ENCODE measurements at places on chromosomes 11 and 22.

- DNase-seq = no peak
Observed at GRCh38 chr11:44813401-44813800, 86.6 kb downstream of the TSPAN18 start.

DNA sequence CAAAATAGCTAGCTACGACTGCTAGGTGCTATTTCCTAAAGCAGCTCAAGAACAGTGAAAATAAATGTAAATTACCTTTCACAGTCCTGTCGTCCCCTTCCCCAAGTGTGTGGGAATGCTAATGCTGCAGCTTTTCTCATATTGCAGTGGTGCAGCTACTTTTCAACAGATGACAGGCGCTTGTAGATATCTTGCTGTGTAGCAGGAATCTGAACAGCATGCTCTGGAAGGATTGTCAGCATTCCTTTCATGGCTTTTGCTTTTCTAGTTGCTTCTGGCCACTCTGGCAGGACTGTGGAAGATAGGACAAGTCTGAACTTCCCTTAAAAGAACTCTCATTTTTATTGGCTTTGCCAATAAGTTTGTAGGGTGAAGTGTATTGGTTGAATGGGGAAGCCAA is 18.8 kb downstream of the FAR1 start:
- no peak for DNase-seq

DNA sequence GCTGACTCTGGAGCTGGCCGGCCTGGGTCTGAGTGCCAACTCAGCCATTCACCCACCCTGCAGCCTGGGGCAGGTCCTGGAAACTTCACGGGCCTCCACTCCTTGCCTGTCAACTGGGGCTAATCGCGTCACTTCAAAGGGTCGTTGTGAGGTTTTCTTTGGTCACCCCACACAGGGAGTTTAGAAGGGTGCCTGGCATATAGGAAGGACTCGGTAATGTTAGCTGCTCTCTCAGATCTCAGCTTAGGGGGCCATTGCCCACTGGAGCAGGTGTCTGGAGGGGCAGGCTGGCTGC is 7.3 kb downstream of the INCENP start:
- DNase-seq = no peak

- no peak for DNase-seq
Observed at GRCh38 chr11:8202516-8203413, 33.9 kb upstream of the RIC3 start.

GRCh38 chr11:77596626-77597025 is 6.9 kb downstream of the AQP11 start:
- no peak for DNase-seq

DNA sequence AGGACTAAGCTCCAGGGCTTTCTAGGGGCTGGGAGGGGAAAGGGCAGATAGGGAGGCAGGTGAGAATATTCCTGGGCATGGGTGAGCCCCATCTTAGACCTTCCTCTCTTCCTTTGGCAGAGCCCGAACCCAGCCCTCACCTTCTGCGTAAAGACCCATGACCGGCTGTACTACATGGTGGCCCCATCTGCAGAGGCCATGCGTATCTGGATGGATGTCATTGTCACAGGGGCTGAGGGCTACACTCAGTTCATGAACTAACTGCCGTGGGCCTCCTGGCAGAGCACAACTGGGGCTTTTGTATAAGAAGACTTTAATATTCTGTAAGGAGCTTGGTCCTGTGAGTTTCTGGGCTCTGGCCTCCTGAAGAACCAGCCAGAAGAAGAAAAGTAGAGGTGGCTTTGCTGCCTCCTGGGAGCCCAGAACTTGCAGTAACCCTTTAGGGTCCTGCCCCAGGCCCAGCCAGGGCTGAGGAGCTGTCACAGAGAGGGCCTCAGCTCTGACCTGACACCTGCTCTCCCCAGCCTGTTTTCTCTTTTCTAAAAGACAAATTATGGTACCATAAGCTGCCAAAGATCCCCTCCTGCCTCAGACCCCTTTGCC is 22.8 kb downstream of the TREH start:
- DNase-seq = no peak

DNA sequence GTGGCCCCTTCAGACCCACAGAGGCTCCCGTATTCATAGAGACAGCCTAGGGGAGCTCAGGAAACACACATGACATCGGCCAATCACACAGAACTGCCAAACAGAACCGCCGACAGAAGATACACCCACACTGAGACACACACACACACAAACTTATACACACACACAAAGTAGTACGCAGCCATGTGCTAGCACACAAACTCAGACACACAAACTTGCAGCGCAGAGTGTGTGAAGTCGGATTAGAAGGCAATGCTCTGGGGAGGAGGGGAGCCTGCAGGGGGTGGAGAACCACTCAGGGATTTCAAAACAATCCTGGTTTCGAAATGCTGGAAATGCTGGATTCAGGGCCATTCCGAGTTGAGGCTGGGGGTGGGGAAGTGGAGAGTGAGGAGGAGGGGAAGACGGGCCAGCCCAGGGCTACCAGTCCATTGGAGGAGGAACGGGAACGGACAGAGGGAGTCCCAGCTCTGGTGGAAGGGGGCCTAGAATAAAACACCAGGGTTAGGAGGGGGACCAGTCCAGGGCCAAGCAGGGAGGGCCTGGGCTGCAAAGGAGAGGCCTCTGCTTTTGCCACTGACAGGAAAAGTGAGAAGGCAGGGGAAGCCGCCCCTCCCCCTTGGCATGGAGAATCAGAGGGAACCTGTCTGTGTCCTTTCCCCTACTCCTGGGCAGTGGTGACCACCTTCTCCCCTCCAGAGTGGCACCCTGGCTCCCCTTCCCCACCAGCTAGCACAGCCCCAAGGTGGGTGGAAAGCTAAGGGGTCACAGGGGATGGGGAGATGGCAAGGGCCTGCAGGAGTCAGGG is 4.4 kb downstream of the BCL9L start:
- DNase-seq = no peak

GRCh38 chr11:87722756-87723565 is 452.3 kb downstream of the RAB38 start:
- DNase-seq = no peak

DNA sequence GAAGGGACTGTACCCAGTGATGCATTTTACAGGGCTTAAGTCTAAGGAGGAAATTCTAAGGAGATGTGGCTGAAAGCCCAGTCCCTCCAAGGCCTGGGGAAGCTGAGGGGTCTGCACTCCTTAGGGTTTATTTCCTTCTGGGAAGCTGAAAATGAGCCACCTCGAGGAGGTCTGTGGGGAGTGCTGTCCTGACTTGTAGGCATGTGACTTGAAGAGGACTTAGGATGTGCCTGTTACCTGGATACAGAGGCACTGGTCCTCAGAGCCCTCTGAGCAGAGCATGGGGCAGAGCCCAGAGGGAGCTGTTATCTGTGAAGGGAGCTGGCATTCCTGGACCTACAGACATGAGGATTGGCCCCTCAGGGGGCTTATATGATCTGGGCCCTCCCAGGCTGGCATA is 77.1 kb downstream of the TP53I11 start:
- no peak for DNase-seq

GRCh38 chr11:858762-859339 is 16.2 kb downstream of the TSPAN4 start:
- DNase-seq = no peak

GRCh38 chr22:10741210-10741609 is 4786.8 kb upstream of the OR11H1 start:
- no peak for DNase-seq

- DNase-seq = no peak
Observed at GRCh38 chr22:17116572-17117330, 4.4 kb downstream of the TMEM121B start.

GRCh38 chr11:74990941-74991340 is 2.2 kb downstream of the NEU3 start:
- no peak for DNase-seq

DNA sequence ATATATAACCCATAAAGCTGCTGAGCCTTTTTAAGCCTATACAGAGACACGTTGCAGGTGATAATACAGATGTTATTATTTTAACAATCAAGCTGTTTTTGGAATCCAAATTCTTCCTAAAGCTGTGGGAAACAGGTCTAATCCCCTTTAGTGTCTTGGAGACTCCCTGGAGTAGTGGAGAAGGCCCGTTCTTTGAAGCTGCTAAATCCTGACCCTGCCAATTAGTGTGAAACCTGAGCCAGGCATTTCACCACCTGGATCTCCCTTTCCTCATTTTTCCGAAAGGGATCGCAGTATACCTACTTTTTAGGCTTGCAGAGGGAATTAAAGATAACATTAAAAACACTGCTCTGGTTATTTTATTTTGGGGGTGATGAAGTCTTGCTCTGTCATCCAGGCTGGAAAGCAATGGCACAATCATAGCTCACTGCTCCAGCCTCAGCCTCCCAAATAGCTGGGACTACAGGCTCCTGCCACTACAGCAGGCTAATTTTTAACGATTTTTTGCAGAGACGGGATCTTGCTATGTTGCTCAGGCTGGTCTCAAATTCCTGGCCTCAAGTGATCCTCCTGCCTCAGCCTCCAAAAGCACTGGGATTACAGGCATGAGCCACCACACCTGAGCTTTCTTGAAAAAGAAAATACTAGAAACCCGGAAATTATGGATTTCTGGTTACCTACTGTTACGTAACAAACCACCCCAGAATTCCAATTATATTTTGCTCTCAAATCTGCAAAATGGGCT is 1.7 kb upstream of the EIF4ENIF1 start:
- no peak for DNase-seq

DNA sequence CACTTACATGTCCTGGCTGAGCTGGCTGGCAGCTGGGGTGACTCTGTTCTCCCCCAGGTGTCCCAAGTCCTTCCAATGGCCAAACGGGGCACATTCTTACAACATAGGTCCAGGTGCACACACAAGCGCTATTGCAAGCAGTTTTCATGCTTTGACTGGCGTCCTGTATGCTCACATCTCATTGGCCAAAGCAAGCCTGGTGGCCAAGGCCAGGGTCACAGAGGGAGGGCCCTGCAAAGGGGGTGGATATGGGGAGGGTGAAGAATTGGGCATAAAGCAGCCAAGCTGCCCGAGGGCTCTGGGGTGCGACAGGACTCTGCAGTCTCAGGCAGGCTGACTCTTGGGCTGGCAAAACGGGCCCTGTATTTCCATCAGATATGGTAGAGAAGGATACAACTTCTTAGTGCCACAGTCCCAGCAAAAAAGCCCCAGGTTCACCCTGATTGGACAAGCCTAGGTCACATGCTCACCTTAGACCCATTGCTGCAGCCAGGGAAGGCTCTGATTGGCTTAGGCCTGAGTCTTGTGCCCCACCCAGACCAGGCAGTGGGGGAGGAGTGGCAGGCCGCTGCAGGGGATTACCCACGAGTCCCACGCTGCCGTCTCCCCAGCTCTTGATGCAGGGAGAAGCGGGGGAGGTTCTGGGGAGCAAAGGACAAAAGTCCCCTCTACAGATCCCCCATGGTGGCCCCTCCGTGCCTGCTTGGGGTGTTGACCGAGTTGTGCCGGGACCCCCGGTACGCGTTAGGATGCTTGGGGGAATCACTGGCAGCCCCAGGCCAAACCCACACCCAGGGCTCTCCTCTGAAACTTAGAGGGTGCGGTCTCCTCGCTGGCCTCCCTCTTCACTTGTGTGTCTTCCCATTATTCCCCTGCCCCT is 110.8 kb downstream of the ARHGAP8 start:
- DNase-seq = no peak

GRCh38 chr11:116420030-116420429 is 352.8 kb downstream of the BUD13 start:
- DNase-seq = no peak

GRCh38 chr11:131279654-131280384 is 90.6 kb upstream of the NTM start:
- no peak for DNase-seq

DNA sequence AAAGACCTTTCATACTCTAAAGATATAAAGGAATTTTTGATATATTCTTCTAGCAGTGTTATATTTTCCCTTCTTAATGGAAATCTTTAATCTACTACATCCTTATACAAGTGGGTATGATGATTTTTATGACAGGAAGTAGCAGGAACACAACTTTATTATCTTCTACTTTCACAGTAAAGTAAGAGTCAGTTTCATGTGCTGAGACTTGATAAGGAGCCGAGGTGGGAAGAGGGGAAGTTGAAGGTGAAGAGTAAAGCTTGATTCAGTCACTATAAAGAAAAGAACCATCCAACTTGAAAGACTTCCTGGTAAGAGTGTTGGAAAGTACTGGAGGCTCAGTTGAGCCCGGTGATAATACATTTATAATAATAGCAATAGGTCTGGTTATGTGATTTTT is 82.1 kb upstream of the PTH start:
- no peak for DNase-seq

DNA sequence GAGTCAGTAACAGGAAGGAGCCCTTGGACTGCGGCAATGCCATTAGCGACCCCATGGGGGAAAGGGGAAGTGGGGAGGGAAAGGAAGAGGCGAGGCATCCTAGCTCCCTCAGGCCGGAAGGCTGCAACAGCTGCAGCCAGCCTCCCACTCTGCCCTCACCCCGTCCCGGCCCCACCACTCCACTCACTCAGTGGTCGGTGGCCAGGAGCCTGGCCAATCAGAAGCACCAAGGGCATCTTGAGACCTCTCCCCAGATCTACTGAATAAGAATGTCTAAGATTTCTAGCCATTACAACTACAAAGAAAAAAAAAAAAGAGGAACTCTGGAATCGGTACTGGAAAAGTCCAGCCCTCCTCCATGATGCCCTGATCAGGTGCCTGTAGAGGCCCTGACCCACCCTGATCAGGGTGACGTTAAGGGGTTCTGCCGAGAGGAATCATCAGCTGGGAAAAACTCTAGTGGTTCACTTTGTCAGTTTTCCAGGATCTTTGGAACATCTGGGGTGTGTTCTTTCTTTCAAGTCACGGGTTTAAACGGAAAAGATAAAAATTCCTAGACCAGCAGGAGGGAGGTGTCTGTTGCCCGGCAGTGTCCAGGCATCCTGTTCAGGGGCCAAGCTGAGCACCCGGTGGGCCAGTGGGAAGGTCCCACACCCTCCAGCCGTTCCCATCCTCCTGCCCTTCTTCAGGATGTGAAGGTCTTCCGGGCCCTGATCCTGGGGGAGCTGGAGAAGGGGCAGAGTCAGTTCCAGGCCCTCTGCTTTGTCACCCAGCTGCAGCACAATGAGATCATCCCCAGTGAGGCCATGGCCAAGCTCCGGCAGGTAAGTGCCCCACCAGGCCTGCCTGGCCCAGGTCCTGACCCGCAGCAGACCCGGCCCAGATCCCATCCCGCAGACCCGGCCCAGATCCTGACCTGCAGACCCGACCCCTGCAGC is 14.4 kb downstream of the OAF start:
- DNase-seq = peak; percentile 24

DNA sequence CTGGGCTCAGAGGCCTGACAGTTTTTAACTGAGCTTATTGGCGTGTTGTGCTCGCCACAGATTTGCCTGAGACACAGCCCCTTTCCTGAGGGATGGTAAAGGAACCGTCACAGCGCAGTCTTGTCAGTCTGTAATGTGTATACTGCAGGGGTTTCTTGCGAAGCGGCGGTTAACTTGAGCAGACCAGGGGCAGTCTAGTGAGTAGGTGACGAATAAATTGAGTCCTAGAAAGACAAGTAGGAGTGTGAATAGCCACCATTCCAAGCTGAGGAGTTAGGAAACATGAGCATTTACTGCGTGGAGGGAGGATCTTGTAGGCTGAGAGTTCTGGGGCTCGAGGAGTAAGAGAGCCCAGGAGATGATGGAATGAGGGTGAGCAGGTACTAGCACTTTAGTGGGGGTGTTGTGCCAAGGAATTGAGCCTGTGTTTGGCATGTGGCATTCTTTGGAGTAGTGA is 1.4 kb downstream of the MED15 start:
- DNase-seq = no peak

- DNase-seq = no peak
Observed at GRCh38 chr11:19816817-19817216, 104.2 kb downstream of the NAV2 start.

All from CD4-positive, alpha-beta T cell treated with Interleukin-1 beta for 1 hour (primary cell).